Kidney tubule cell (primary cell): ENCODE measurements at places on chromosomes 5 and 9.
A peak's percentile ranks its signal among the peaks of the same experiment; 100 is the strongest.

- no peak for DNase-seq
Observed at GRCh38 chr5:94815313-94816039, 197.0 kb downstream of the SLF1 start.

GRCh38 chr9:94563548-94563947, 8.7 kb downstream of the PCAT7 start:
- no peak for DNase-seq

DNA sequence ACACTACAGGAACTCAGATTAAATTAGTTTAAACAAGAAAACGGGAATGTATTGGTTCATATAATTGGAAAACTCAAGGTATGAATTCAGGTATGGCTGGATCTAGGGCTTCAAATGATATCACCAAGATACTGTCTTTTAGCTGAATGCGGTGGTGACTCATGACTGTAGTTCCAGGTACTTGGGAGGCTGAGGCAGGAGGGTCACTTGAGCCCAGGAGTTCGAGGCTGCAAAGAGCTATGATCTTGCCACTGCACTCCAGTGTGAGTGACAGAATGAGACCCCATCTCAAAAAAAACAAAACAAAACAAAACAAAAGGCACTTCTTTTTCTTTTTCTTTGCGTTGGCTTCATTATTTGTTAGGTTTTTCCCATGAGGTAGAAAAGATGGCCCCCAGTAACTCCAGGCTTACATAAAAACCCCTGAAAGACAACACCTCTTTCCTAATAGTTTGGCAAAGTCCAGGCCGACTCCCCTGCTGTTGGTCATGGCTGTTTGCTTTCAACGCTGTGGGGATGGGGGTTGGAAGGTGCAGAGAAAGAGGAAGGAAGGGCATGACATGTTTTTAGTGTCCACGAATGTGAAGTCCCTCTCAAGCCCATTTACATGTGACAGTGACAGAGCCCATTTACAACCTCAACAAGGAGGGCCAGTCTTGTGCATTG, 39.8 kb upstream of the CRB2 start:
- DNase-seq: no peak

GRCh38 chr9:129027224-129027684, 877 bp downstream of the SH3GLB2 start:
- peak; percentile 35 for DNase-seq

DNA sequence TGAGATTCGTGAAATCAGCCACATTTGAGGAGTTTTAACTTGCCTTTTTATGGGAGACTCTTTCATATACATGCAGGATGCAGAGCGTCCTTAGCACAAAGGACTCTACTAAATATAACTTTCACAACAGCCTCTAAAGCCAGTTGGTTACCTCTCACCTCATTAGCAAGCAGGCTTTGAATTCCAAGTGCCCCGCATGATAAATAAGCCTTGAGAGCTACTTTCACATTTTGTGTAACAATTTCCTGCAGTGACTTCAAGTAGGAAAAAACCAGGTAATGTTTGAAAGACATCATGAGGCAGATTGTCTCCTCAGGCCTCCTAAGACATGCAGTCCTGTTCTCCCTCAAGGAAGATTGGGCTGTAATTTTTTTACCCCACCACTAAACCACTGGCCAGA, 50.5 kb downstream of the RALGPS1 start:
- DNase-seq: no peak

DNA sequence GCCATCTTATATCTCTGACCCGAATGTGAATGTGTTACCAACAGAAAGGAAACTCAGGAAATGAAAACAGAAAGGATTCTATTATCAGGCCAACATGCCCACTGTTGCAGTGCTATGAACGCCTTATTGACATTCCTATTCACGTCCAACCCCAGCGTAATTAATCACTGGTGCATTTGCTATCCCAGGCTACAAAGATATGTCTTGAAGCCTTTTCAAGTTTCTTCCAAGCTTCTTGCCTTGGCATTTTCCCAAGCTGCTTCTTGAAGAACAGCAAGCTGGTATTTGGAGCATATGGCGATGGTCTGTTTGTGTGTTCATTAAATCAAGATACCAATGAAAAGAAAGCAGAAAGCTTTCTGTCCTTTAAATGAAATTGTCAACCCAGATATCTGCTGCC, 579.2 kb upstream of the ZNF462 start:
- DNase-seq: no peak
